ENCODE measurements at places on chromosomes 13 and 19.
A peak's percentile ranks its signal among the peaks of the same experiment; 100 is the strongest.

DNA sequence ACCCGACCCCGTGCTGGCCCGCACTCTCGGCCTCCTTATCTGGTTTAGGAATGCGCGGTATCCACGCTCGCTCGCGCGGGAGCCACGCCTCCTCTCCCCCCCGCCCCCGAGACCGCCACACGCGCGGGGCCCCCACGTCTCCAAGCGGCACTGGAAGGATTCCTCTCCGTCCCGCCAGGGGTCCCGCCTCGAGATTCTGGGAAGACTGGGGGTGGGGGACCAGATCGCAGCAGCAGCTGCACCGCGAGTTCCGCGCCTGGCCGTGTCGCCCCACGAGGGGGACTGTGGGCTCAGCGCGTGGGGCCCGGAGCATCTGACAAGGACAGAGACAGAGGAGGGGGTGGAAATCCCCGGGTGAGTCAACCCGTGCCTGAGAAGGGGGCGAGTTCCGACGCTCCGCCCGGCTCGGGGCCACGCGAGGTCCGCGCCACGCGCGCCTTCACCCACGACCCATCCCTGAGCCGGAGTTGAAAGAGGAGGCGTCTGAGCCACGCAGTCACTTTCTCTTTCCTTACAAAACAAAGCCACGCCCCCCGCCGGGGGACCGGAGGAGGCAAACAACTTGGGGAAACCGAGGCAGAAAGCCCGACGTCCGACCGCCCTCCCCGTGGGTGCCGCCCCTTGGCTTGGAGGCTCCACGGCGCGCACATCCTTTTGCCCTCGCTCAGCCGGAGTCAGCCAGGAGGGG, 814 bp downstream of the S1PR2 start:
- DNase-seq: peak; percentile 34

DNA sequence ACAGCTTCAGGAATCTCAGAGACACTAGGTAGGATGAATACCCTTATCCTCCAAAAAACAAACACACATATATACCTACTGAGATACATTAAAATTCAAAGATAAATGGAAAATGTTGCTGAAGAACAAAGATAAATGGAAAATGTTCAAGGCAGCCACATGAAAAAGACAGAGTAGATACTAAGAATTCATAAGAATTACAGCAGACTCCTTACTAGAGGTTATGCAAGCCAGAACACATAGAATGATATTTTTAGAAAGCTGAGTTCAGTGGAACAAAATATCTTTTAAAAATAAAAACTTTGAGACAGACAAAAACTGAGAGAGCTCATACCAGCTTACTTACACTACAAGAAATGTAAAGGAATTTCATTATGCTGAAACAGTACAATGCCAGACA, 35.6 kb downstream of the UCHL3 start:
- DNase-seq: no peak

DNA sequence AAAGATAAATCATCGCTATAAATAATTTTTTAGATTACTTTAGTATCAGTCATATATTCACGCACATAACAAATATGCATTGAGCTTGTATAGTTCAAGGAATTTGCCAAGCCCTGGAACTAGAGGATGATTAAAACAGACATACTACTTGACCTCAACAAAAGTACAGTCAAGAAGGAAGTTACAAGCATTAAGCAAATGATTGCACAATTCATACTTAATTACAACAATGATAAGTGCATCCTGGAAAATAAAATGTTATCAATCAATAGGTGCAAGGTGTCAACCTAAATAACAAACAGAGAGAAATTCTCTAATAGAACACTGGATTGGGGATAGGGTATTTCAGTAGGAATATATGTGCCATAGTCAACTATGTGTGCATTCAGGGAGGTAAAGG, 491.2 kb downstream of the GPC5 start:
- no peak for DNase-seq

- DNase-seq: no peak
These were observed 7.5 kb downstream of the ELAVL1 start for GRCh38 chr19:7997809-7998480.

DNA sequence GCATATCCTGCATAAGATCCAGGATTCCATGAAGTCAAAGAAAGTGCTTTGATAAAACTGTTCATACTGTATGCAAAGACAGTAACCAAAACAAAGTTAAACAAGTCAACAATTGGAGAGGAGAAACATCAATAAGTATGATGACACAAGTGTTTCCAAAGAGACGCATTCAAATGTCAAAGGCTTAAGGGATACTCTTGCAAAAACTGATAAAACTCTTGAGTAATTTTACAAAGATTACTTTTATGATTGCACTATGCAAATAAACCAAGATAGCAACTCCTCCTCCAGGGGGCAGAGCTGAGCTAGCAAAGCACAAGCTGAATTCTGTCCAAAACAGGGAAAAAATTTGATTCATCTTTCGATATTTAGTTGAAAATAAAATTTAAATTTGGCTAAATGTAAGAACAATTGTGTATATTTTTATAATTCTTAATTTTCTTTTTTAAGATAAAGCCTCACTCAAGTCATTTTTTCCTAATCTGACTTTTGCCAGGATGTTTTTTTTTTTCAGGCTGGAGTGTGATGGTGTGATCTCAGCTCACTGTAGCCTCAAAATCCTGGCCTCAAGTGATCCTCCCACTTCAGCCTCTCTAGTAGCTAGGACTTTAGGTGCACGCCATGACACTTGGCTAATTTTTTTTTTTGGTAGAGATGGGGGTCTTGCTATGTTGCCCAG, 84.0 kb downstream of the MZT1 start:
- DNase-seq: peak; percentile 20

- no peak for DNase-seq
These were observed 3.2 kb upstream of the RELB start for GRCh38 chr19:44998025-44998424.

DNA sequence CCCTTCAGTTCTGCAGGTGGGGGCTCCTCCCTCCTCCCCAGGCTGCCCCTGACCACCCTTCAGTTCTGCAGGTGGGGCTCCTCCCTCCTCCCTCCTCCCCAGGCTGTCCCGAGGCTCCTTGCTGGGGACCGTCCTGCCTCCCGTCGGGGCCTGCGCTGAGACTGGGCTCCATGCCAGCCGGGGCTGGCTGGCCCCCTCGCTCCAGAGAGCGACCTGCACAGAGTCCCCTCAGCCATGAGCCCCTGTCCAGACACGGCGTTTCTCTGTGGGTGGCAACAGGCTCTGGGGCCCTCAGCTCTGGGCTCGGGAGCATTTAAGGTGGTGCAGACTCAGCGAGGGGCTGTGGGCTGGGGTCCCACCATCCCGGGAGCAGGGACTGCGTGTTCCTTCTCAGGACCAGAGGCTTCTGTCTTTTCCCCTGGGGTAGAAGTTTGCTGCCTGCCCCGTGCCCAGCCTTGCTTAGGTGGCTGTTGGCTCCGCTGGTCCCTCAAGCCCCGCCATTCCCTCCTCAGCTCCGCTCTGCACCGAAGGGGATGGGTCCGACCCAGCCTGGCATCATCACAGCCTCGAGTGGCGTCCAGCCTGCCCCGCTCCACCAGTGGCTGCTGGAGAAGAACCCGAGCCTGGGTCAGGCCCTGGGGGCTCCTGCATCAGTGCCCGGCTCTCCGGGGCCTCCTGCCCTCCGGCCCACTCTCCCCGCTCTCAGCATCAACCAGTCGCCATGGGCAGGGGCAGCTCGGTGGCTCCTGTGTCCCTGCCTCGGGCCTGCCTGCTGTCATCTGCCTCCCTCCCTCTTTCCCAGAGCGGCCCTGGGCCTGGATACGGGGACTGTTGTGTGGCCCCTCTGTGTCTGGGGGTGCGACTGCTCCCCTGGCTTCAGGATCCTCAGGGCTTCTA, 27.6 kb downstream of the CSNK1G2 start:
- DNase-seq: no peak

DNA sequence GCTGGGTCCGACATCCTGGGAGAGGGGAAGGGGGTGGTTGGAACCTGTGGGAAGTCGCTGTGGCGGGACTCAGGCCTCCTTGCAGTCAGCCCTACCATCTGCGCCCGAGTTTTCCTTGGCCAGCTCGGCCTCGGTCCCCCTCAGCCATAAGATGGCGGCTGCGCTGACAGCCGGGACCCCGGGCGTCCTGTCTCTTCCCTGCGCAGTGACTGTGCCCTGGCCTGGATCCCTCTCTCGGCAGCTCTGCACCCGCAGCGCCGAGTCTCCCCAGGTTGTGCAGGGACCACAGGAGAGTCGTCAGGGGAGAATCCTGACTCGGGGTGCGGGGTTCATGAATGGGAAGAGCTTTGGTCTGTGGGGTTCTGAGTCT, 345 bp downstream of the ZNF257 start:
- peak; percentile 13 for DNase-seq

DNA sequence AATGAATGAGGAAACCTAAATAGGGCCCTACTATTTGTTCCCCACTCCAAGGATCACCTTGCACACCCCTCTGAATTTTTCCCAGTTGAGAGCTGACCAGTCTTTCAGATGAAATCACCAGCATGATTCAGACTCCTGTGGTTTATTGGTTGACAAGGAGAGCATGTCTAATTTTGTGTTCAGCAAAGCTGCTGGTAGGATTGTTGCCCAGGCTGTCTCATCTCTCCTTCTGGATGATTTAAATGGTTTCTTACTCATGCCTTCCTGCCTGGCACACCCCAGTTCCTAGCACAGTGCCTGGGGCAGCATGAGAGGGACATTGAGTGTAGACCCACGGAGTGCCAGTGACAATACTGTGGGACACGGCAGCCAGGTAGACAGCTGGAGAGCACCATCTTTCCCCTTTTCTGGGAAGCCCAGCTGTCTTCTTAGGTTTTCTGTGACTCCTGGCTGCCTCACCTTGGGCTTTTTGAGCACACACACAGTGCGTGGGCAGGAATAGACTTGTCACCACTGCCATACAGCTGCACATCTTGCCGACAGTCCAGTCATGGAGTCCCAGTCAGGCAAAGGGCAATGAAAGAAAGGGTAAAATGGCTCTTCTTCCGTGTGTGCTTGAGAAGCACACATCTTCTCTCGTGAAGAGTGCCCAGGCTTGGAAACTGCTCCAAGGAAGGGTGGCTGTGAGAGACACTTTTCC, 12.3 kb downstream of the FGF9 start:
- DNase-seq: no peak

DNA sequence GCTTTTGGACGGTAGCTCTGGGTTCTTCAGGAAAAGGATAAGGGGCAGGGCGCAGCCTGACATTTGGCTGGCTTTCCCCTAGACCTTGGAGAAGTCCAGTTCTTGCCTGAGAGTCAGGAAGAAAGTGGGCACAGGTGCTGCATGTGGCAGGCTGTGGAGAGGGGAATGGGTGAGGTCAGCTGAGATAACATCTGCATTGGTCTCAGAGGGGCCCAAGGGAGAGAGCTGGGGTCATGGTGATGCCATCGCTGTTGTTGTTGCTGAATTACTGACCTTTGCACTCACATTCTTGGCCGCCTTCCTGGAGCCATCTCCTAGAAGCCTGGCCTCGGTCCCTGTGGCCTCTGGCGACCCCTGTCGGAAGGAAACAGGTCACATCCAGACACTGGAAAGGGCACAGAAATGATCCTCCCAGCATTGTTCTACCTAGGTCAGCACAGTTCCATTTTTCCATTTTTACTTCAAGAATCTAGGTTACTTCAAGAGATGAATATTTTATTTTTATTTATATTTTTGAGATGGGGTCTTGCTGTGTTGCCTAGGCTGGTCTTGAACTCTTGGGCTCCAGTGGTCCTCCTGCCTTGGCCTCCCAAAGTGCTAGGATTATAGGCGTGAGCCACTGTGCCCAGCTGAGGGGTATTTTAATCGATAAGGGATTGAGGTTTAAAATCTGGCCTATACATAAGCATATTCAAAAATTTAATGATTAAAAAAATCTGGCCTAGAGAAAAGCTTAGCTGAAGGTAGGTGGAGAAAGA, 6.5 kb upstream of the LIPE start:
- DNase-seq: peak; percentile 59

GRCh38 chr13:113633485-113633873, 24.5 kb downstream of the ATP4B start:
- DNase-seq: no peak

DNA sequence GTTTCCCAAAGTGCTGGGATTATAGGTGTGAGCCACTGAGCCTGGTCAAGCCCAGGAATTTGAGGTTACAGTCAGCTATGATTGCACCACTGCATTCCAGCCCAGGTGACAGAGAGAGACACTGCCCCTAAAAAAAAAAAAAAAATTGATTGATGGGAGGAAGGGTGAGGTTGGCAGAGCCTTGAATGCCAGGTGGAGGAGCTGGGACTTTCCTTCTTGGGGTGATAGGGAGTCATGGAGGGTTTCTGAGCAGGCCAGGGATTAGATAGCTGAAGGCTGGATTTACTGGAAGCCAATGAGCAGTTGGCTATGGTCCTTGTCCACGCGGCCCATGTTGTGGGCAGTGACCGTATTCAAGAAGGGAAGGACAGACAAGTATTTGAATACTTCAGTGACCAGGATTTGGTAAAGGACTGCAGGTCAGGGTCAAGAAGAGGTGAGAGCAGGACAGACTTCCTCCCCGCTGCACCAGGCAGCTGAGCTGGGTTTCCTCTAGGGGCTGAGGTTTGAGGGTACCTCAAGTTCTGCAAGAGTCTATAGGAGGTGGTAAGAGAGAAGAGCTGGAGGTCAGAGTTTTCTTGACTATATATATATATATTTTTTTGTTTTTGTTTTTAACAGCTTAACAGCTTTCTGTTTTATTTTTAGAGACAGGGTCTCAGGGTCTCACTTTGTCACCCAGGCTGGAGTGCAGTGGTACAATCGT, 6.9 kb upstream of the ICAM4 start:
- peak; percentile 17 for DNase-seq
